ENCODE measurements at places on chromosomes 3 and 15.

GRCh38 chr3:72633121-72633520, 215.1 kb downstream of the SHQ1 start:
- no peak for DNase-seq

- no peak for DNase-seq
Observed at GRCh38 chr15:101024706-101025500, 105.7 kb downstream of the LRRK1 start.

GRCh38 chr3:172444821-172445220, 3.4 kb downstream of the GHSR start:
- DNase-seq: no peak

- DNase-seq: no peak
Observed at GRCh38 chr15:79916502-79917132, 19.8 kb upstream of the MTHFS start.

DNA sequence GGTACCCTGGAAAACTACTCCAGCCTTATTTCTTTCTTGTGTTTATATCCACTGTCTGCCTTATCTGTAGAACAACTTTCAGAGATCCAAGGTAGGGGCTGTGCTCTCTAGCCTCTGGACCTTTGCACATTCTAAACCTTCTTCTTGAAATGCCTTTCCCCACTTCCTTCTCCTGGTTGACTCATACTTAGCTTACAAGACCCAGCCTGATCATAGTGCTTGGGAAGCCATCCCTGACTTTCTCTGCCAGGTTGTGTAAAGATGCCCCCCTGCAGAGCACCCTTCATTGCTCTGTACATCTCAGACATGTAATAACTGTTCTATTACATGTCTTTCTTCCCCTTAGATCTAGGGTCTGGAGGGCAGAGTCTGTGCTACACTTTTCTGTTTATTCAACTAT, 50.1 kb downstream of the PPM1L start:
- DNase-seq: no peak

- no peak for DNase-seq
Observed at GRCh38 chr3:3632449-3632848, 166.8 kb upstream of the LRRN1 start.

DNA sequence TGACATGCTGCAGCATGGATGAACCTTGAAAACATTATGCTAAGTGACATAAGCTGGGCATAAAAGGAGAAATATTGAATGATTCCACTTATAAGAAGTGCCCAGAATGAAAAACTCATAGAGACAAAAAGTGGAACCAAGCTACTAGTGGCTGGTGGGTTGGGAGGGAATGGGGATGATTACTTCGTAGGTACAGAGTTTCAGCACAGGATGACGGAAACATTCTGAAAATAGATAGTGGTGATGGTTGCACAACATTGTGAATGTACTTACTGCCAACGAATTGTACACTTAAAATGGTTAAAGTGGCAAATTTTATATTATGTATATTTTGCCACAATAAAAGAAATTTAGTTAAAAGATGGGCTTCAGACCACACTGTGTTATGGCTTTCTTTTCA, 93.6 kb downstream of the RPLP1 start:
- no peak for DNase-seq

DNA sequence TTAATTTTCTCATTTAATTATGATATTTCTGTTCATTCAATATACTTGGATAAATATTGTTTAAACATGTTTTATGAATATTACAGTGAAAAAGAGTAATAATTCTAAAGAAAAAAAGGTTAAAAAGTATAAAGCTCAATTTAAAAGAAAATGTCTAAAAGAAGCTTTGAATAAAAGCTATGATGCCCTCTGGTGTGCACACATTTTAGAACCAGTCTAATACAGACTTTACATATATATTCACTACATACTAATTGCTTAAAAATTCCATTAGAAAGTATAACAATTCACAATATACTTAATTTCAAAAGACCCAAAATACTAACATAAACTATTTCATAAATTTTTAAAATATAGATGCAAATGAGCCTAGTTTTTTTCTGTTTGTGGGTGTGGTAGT, 909.1 kb upstream of the ROBO1 start:
- DNase-seq: no peak

DNA sequence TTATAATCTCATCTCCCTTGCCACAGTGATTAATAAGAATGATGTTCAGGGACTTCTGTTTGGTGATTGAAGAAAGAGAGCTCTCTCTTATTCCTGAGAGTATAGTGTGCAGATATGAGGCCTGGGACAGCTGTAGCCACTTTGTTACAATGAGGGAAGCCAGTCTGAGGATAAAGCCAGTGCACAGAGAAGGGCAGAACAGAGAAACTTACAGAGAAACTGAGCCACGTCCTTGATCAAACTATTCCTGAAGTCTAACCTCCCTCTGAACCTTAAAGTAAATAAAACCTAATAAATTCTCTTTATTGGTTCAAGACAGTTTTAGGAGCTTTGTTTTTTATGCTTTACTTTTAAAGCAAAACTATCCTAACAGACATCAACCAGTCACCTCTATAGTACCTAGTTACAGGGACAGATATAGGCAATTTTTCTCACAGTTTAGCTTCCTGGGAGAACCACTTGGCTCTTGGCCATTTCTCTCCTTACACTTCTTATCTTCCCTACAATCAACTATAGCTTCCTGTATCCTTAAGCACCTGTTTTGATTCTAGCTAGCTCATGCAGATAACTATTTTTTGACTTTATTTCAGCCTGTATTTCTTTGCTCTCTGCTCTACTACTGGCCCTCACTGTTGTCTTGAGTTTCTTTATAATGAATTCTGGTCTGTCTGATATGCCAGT, 284.4 kb downstream of the SHQ1 start:
- DNase-seq: no peak

All from NCI-H2171 (cell line).